ENCODE measurements at places on chromosomes 7 and 10.

GRCh38 chr10:44069573-44069972 is 315.3 kb downstream of the CXCL12 start:
- DNase-seq, result no peak

DNA sequence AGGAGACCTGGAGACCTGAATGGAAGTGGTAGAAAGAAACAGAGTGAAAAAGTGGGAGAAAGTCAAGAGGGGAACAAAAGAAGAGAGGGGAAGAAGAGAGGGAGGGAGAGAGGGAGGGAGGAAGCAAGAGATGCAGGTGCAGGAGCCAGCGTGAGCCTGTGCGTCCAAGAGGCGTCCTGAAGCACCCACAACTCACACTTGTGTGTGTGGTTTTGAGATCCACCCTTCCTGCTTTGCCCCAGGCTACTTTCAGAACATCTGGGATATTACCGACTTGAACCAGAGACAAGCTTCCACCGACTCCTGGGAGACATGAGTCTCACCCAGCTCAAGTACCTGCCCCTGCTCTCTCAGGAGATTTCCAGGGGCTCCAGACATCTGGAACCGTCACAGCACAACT is 9.8 kb downstream of the AFAP1L2 start:
- no peak for DNase-seq

DNA sequence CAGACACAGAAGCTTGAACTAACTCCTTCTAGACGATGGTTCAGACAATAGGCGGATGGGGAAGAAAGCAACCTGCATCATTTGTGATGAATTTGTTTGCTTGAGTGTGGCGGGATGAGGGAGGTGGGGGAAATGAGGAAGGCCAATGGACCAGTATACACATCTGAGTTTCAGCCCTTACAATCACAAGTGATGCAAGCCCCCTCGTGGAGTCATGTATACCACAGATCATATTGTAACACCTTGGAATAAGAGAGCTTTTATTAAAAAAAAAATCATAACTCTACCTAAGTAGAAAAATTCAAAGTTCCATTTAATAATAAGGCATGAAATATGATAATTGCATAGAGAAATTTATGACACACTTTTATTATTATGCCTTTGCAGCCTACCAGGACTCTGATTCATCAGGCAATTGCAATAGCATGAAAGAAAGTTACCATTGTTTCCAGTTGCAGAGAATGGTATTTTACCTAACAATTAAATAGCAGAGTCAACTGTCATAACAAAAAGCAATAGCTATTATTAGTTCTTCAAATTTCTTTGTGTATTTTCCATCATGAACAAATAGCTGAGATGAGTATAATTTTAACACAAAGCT is 230.2 kb upstream of the AKR1E2 start:
- DNase-seq, result no peak

- no peak for DNase-seq
These were observed 231.4 kb downstream of the CREB5 start for GRCh38 chr7:28643584-28644340.

DNA sequence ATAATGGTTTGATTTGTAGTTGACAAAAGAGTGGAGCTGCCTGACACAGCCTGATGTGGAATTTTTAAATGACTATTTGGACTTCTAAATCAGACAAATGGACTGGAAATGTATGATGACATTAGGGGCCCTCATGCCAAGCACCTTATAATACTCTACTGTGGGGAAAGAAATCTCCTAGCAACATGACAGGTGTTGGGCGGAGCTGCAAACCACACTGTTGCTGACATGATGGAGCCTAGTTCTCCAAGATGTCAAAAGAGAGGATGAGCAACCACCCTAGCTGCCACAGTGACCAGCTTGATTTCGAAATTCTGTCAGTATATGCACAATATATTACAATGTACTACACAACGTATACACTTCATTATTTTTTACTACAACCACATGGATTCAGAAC is 65.8 kb downstream of the RHOBTB1 start:
- DNase-seq, result no peak

GRCh38 chr10:23088609-23089008 is 6.8 kb upstream of the MSRB2 start:
- DNase-seq, result no peak

GRCh38 chr7:134485203-134485602 is 26.3 kb upstream of the AKR1B1 start:
- no peak for DNase-seq

DNA sequence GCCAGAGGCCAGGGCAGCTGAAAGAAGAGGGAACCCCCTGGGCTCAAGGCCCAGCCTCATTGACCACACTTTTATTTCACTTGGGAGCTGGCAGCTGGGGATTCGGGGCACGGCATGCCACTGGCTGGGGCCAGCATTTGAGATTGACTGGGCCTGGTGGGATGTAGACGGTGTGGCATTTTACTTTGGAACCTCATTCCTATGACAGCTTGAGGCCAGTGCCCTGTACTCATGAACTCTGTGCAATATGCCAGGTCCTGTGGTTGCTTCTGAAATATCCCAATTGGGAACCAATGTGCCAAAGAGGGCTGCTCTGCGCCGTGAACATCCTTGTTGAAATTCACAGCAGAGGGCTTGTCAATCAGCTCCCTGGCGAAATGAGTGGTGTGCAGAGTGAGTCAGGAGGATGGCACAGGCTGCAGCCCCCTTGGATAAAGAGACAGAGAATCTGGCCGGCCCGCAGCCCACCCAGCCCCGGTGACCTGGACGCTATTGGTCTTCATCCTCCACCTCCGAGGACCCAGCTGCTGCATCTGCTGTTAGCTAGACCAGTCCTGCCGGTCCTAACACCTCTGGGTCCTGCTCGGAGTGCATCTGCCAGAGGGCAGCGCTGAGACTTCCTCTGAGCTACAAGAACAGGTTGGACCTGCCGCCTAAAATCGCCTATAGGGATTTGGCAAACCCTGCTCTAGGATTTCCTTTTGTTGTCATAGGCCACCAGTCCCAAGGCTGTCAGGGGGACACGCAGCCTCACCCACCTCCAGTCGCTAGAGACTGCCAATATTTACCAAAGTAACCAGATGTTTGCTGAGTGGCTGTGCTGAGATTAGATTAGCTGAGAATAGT is 58.0 kb downstream of the PRKAG2 start:
- DNase-seq, result no peak

GRCh38 chr10:116056445-116057293 is 216.3 kb downstream of the GFRA1 start:
- DNase-seq, result no peak

GRCh38 chr7:2819954-2820397 is 24.1 kb downstream of the GNA12 start:
- DNase-seq, result no peak

DNA sequence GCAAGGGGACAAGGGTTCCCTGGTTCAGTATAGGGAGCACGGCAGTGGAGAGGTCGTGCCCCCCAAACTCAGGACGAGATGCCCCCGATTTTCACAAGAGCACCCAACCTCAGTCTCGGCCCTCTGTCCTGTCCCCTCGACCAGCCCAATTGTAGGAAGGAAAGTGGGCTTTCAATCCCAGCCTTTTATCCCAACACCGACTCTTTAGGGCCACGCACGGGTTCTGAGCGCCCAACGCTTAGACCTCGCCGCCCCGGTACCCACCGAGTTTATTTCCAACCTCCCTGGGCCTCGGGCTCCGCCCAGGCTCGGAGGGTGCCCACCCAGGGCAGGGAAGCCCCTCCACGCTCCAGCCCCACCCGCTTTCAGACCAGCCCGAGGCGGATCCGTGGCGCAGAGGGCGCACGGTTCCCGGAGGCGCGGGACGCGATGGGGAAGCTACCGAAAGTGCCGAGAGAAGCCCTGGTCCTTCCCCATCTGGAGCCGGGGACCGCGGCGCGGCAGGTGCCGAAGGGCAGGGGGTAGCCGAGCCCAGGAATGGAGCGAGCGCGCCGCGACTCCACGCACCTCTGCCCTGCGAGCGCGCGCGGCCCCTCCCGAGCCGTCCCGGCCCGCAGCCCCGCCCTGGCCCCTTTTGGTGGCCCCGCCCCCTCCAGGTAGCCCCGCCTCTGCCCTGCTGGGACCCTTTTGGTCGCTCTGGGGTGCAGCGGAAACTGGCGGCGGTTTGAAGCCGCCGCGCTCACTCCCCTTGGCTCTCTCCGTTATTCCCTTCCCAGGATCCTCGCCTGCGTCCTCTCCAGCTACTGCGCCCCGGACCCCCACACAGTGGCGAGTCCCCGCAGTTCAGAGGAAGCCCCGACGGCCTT is 20.4 kb downstream of the GRID2IP start:
- no peak for DNase-seq

DNA sequence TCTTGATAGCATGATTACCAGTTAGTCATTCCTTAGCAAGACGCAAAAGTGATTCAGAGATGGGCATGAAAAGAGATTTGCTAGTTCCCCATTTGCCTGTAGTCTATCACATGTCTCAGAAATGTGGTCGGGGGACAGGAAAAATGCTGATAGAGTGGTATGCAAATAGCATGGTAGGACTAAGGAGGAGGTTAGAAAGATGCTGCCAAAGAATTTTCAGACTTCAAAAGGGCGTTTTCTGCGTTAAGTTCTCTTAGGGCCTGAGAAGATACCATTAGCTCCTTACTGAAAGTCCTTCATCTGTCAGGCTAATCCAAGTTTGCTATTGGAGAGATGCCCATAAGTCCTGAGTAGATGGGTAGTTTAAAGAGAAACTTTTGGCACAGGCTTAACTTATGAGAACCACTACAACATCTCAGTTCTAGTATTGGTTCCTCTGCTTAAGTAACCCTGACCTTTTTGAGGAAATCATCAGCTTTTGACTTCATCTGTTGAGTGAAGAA is 2.7 kb downstream of the CALD1 start:
- DNase-seq, result no peak

GRCh38 chr10:11798845-11799735 is 24.1 kb upstream of the PROSER2 start:
- no peak for DNase-seq

- DNase-seq, result no peak
These were observed 20.0 kb downstream of the ZMIZ1 start for GRCh38 chr10:79088613-79089355.

- no peak for DNase-seq
These were observed 128.7 kb upstream of the LYZL1 start for GRCh38 chr10:29160150-29160617.

DNA sequence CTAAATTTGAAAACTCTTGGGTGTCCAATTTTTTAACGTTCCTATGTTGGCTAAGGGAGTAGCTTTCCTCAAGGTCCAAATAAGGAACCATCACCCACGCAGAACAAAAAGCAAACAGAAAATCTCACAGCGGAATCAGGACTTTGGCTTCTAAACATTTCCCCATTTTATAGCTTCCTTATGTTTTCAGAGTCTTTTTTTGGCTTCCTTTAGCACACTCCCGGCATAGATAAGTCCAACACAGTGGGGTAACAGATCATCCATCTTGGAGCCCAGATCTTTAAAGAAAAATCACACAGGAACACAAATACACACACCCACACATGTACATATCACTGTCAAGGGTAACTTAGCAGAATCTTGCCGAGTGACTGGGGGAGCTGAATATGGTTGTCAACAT is 4.2 kb upstream of the TCF7L2 start:
- DNase-seq, result no peak

- DNase-seq, result no peak
These were observed 33.9 kb downstream of the RCC1L start for GRCh38 chr7:75039709-75040108.

- no peak for DNase-seq
These were observed 43.2 kb upstream of the LRGUK start for GRCh38 chr7:134083766-134084487.

- no peak for DNase-seq
These were observed 14.8 kb upstream of the PRKAR1B start for GRCh38 chr7:741850-742249.

DNA sequence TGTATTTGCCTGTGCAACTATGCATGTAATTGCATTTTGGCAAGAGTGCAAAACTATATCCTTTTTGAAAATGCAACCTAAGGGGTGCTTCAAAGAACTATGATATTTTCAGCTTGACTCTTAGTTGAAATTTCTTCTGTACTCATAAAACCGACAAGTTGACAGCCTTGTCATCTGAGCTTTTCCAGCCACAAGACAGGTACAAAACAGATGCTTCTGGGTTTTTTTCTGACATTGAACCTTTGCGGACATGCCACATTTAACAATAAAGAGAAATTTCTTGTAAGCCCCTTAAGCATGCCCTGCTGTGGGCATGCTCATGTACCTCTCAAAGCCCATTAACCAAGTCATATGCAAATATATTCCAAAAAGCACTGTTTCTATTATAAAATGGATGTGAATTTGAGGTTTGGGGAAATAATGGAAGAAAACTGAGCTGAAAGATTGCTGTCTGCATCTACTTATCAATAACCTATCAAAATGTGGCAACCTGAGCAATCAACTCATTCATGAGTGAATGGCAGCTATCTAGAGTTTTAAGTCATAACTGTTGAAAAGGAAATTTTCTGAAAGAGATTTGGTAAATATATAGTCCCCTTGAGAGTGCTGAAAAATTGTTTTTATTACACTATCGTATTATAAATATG is 1117.0 kb upstream of the LRRTM3 start:
- no peak for DNase-seq

DNA sequence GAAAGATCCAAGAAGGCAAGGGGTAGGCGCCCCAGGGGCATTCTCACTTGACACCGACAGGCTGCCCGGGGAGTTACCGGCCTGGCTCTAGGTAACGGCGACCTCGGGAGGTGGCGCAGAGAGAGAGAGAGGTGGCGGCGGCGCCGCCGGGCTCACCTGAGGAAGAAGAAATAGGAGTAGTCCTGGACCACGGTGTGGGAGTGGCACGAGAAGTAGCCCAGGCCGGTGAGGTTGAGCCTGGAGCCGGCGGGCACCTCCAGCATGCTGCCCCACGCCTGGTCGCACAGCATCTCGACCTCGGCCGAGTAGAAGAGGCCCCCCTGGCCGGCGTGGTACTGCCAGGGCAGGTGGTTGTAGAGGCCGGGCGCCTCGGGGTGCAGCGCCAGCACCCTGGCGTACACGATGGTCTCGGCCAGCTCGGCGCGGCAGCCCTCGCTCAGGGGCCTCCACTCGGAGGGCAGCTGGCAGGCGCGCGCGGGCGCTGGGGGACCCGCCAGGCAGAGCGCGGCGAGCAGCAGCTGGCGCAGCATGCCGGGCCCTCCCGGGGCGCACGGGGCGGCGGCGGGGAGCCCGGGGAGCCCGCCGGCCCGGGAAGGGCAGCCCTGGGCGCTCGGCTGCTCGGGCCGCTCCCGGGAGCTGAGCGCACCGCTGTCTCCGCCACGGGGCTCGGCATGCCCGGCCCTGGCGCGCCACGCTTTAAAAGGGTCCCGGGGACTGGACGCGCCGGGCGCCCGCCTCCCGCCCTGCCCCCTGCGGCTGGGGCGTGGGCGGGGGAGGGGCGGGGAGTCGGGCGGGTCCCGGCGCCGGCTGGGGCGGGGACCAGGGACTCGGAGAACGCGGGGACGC is at the start of gene CCDC3:
CCDC3 (minus strand) TSS at position 673 of the 846 bp plus-strand sequence; CDS start at position 530, 143 bp downstream.
- no peak for DNase-seq

DNA sequence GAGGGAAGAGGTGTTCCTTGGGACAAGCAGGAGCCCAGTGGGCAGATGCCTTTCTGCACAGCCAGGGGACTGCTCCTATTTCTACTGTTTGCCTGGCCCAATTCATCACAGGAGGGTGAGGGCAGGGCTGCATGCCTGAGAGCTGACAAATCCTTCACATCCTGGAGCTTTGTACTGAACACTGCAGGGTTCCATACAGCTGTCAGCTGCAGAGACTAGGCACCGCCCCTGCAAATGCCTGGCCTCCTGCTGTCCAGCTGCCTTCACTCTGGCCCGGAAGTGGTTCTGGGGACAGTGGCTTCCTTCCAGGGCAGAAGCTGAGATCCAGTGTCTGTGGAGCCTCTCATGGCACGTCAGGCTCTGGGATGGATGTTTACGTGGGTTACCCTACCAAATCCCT is 470.7 kb downstream of the DNAJB6 start:
- no peak for DNase-seq

Measured in hindlimb muscle (tissue), 1 donor.